ENCODE measurements at places on chromosomes 3 and 15.
A peak's percentile ranks its signal among the peaks of the same experiment; 100 is the strongest.

DNA sequence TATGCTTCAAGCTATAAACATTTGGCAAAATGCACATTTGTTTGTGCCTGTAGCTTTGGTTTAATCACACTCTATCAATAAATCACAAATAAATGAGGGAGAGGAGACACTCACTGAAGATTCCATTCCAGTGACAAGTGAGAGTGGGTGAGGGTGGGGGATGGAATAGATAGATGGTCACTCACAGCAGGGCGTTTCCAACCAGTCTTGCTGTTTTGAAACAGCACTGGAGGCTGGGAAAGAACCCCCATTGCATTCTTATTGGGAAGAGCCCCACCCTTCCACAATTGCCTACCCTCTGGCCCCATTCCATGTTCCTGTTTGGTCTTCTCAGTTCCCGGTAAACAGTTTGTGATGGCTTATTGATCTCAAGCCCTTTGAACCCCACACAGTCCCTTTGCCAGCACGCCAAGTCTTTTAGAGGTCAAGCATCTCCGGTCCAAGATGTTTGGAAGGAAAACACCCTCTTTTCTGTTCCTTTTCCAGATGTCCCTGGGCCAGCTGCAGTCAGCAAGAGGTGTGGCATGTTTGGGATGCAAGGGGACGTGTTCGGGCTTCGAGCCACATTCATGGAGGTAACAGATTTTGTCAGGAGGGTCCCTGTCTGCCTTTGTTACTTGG lies 30.7 kb downstream of the LMCD1 start:
- DNase-seq: no peak

DNA sequence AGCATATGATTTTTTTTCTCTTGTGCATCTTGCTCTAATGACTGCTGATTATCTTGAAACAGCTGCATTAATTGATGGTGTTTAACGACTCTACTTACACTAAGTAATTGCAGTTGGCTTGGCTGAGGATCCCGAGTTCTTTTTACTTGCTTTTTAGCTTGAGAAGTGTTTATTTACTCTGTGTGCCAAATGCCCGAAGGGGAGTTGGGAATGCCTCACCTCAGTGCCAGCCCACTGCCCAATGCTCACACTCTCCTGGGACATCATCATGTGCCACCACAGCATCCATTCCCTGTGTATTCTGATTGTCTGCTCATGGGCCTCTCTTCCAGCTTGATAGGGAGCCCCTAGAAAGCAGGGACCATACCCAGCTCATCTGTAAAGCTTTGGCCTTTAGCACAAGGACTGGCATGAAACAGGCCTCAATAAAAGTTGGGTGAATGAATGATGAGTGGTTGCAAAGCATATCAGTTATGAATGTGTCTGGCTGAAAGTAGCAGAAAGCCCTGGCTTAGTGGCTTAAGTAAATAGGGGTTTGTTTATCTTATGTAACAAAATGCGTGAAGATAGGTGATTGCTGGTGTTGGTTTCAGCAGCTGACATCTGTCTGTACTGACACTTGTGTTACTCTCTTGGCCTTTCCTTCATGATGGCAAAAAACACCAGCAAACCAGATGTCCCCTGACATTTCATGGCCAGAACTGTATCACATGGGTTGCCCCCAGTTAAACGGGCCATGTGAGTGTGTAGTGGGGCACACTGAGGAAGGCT lies 8.1 kb downstream of the PXYLP1 start:
- no peak for DNase-seq

DNA sequence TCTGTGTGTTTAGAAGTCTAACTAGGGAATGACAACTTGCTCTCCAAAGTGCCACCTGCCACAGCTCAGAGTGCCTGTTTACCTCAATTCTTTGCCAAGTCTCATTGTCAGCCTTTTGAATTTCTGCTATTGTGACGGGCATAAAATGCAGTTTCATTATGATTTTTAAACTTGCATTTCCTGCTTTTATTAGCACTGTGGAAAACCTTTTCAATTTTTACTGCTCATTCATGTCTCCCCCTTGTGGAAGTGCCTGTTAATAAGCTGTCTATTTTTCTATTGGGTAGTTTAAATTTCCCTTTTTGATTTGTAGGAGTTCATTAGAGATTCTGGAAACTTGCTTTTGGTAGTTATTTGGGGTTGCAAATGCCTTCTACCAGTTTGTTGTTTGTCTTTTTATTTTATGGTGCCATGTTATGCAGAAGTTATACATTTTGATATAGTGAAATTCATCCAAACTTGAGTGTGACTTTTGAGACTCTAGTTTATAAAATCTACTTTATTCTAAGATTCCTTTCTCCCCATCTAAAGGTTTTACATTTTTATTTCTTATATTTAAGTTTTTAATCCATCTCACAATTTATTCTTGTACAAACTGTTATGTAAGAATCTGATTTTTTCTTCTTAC lies 53.9 kb upstream of the FRMD4B start:
- no peak for DNase-seq

GRCh38 chr3:140636406-140637138 lies 41.3 kb upstream of the TRIM42 start:
- no peak for DNase-seq

DNA sequence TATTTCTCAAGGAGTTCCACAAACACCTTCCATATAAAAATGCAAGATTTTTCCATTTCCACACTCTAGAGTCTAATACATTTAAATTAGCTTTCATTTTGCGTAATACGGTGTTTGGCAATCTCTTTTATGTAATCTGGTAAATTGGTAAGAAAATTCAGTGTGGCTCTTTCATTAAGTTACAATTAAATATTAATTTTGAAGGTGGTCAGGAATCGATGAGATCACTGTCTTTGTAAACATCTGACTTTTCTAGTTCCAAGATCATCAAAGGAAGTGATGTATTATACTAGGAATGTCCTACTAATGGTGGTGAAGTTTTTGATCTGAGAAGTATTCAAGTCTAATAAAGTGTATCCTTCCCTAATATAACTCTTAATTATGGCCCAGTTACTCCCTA lies 1.1 kb upstream of the UTS2B start:
- no peak for DNase-seq

- DNase-seq: peak; percentile 8
Observed at GRCh38 chr15:65101411-65101890, 13.5 kb downstream of the UBAP1L start.

DNA sequence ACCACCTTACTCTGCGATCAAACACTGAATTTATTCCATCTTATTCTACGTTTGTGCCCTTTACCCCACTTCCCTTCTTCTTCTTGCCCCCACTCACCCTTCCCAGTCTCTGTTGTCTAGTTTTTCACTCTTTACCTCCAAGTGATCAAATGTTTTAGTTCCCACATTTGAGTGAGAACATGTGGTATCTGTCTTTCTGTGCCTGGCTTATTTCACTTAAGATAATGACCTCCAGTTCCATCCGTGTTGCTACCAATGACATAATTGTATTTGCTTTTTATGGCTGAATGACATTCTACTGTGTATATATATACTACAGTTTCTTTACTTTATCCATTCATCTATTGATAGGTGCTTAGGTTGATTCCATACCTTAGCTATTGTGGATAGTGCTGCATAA lies 78.8 kb downstream of the PDCD6IP start:
- no peak for DNase-seq

GRCh38 chr15:51048308-51048707 lies 46.4 kb downstream of the TNFAIP8L3 start:
- DNase-seq: no peak

- DNase-seq: no peak
Observed at GRCh38 chr3:162292409-162292808, 795.8 kb downstream of the OTOL1 start.

- no peak for DNase-seq
Observed at GRCh38 chr3:127566833-127567232, 23.7 kb downstream of the TPRA1 start.

- DNase-seq: no peak
Observed at GRCh38 chr3:188914552-188914951, 257.2 kb upstream of the TPRG1 start.

GRCh38 chr15:95174301-95175259 lies 943.2 kb downstream of the MCTP2 start:
- DNase-seq: no peak

DNA sequence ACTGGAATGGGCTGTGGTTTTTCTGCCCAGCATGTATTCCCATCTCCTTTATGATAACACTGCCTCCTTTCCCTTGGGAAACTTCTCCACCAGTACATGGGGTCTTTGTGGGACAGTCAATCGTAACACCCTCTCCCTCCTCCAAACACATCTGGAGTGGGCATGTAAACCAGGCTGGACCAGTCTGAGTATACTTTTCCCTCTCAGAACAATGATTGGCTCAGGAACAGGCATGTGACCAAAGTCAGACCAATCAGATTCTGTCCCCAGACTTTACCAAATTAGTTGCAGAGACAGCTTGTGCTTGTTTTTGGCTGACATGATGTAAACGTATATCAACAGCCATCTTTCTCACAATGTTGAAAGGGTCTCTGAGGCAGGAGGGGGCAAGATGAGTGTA lies 97.1 kb upstream of the CRBN start:
- no peak for DNase-seq

DNA sequence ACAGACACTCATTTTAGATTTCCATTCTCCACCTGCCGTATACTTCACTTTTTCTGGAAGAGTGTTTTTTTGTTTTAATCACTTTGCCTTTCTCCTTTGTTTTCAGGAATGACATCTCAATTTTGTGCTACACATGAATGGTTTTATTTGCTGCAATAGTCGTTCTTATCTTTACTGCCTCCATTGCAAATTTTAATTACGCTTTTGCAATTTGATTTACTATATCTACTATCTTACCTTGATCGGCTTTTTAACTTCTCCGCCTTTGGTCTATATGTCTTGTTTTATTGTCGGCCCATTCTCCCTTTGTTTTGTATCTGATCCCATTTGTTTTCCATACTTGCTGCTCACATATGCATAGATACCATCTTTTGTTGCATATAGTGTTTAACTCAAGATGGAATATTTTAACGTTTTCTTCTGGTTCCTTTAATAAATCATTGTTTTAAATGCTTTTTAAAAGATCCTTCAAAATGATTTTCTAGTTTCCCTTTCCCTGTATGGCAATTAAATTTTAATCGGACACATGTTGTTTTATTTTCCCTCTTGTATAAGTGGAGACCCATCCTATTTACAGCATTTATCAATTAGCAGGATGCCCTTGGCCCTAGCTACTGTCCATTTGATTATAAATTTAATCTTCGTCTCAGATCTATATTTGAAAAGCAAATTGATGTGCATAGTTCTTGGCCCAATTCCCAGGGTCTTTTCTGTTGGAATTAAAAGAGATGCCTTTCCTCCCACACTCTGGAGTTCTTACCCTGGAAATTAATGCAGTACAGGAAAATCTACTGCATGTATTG lies 97.2 kb upstream of the CNTN4 start:
- no peak for DNase-seq

- DNase-seq: no peak
Observed at GRCh38 chr15:68340726-68341671, 63.5 kb downstream of the FEM1B start.

DNA sequence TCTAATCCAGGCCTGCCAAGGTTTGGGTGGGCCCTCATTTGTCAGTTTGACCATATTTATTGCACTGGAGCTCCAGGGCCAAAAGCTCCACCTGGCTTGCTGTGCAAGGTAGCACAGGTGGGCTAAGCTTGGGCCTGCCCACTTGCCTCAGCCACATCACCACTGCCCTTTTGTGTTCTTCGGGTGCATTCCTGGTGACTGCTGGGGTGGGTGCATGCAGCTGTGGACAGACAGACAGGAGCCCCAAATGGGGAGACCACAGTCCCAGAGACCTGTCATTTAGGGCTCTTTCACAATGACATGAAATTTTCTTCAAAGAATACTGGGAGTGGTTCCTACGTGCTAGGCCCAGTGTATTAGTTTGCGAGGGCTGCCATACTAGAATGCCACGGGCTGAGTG lies 2.7 kb downstream of the MESP2 start:
- DNase-seq: no peak

DNA sequence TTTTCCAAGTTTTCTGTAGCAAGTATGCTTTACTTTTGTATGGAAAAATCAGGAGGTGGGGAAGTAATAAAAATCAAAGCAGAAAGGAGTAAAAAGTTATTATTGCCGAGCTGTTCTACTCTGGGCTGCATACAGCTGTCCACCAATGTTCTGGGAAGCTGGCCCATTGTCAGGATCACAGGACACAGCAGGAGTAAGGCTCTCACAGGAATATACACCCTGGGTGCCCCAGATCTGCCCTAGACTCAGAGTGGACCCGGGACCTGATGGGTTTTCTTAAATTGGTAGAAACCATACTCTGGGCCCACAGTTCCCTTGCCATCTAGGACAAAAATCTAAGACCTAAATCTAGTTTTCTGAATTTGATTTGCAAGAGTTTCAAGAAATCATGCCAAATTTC lies 60.4 kb downstream of the TNIK start:
- no peak for DNase-seq

- DNase-seq: no peak
Observed at GRCh38 chr3:18402239-18402799, 22.8 kb downstream of the SATB1 start.

DNA sequence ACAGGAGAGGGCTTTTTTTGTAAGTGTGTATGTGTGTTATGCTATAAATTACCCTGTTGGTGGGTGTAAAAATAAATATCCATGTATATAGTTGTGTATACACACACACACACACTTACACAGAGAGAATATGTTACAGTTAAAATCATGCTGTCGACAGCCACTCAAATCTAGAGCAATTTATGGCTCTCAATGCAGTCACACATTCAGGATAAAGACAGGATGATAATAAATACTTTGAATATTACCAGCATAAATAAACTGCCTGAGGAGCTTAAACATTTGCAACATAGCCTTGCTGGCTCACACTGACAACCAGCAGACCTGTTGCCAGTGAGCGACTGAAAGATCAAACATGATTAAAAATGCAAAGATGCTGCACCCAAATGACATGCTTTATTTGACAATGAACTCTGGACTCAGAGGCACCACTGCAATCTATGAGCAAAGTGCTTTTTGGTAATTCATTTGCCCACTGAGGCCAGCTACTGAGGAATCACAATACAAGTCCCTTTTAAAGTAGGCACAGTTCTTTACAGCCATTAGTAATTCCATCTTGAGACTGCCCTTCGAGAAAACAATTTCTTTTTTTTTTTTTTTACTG lies 458.9 kb downstream of the FHIT start:
- no peak for DNase-seq

GRCh38 chr15:33016405-33017024 lies 178.0 kb downstream of the FMN1 start:
- DNase-seq: no peak

GRCh38 chr15:62413153-62413552 lies 248.1 kb upstream of the C2CD4B start:
- no peak for DNase-seq

- no peak for DNase-seq
Observed at GRCh38 chr15:65067645-65068402, at the start of gene RASL12. Gene RASL12 (minus strand): TSS chr15:65067991. CDS start chr15:65067835, 156 bp downstream.

DNA sequence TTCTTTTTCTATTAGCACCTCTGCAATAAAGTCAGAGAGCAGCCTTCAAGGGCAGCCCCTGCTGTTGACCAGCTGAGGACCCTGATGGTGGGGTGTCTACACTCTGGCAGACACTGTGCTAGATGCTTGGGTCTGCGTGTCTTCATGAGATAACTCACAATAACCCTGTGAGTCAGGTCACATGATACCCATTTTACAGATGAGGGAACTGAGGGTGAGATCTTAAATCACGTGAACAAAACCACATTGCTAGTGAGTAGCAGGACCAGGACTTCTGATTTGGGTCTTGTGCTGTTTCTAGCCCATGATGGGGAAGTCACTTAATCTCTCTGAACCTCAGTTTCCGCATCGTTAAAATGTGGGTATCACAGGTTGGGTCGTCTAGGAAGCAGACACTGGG lies 118.5 kb upstream of the LIPC start:
- no peak for DNase-seq

Data from activated CD4-positive, CD25-positive, alpha-beta regulatory T cell treated with anti-CD3 and anti-CD28 coated beads, Interleukin-2, amount 50 U/mL, for 16 hours (primary cell).